ENCODE measurements at places on chromosomes 1 and 21.

DNA sequence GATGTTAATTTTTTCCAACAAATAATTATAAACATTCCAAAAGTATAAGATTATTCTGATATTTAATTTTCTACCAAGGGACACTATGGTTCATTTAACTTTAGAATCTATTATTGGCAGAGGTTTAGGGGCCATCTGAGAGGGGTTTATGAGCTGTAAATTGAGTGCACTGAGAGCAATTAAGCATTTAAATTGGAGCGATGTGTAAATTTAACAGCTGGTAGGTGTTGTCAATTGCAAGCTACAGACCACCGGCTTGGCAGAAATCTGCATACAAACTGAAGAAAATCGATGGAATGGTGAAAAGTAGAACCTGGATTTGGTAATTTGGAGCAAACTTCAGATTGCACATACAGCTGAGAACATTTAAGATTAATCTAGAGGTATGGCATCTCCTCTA, 55.8 kb upstream of the MTF2 start:
- DNase-seq: no peak

DNA sequence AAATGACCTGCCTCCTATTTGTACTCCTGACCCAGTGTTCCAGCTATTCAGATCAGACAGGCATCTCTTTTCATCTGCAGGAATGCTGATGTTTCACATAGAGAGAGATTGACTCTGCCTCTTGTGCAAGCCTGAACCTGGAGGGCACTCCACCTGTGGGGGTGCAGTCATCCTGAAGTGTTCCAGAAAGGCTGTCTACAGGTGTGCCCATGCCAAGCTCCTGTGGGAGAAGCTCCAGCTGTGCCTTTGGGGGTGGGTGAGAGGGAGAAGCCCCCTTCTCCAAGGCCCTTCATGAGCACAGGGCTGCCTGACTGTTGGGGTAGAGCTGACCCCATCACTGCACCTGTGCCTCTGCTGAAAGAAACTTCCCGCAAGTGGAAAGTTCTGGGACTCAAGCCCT, 22.8 kb downstream of the IFI44 start:
- DNase-seq: no peak

- no peak for DNase-seq
Measured at GRCh38 chr1:199701726-199702125, 325.8 kb upstream of the NR5A2 start.

DNA sequence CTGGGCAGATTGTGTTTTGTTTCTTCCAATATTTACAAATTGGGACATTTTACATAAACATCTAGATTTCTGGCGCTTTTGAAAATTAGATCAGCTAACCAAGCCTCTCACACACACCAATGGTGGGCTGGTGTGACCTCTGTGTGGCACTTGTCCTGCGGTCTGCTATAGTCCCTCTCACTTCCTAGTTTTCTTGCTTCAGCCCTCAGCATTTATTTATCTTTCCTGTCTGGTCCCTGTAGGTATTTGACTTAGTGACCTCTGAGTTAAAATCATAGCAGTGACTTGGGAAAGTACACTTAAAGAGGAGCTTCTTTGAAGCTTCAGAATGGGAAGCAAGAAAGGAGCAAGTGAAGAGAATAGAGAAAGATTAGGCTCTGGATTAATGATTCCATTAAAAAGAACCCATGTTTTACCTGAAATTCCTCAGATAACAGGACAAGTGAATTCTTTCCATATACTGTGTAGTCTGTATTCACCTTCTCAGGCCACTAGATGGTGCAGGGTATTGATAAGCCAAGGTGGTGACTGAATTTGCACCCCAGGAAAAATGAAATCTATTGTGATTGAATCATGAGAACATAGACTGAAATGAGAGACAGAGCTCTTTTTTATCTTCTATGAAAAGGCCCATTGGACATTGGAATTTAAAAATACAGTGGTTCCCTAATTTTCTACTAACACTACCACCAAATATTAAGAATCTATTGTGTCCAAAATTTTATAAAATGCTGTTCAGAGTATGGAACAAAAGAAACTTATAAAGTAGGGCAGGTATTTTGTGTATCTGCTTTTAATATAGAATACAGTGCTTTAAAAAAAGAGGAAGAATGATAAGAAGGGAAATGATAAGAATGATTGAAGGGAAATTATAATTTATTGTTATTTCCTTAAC, 7.1 kb upstream of the DIPK1A start:
- no peak for DNase-seq

- no peak for DNase-seq
Measured at GRCh38 chr1:64163970-64164369, 39.5 kb upstream of the UBE2U start.

DNA sequence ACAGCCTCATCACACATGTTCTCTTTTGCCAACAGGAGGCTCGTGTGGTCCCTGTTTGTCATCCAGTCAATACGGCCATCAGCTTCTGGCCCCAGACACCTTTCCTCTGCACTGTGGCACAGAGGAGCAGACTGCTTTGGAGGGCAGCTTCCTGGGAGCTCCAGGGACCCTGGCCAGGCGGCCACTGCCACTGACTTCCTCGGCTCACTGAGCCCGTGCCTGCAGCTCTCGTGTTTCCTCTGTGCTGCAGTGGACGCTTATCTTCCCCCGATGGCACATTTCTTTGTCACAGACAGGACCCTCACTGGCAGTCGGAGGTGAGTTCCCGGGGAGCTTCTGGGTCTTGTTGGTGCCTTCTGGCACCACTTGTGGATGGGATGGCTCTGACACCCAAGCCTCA, 67.0 kb upstream of the DIRAS3 start:
- DNase-seq: no peak
